DMS79 (cell line): ENCODE measurements at places on chromosomes 6 and 20.

DNA sequence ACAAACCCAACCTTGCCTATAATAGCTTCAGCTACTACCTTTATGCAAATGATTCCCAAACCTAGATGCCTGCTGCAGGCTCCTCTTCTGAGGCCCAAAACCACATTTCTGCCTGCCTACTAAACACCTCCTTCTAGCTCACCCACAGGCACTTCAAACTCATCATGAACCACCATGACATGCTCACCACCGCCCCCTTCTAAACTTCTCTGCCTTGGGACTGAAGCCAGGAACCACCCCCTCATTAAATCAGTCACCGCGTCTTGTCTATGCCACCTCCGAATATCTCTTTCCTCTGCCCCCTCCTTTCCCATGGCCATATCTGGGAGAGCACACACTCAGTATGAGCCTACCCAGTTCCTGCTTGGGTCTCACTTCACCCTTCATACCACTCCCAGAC is 101.2 kb downstream of the SNAP25 start:
- DNase-seq: peak; percentile 7

- no peak for DNase-seq
These were observed 25.8 kb downstream of the CDKAL1 start for GRCh38 chr6:20559924-20560551.

DNA sequence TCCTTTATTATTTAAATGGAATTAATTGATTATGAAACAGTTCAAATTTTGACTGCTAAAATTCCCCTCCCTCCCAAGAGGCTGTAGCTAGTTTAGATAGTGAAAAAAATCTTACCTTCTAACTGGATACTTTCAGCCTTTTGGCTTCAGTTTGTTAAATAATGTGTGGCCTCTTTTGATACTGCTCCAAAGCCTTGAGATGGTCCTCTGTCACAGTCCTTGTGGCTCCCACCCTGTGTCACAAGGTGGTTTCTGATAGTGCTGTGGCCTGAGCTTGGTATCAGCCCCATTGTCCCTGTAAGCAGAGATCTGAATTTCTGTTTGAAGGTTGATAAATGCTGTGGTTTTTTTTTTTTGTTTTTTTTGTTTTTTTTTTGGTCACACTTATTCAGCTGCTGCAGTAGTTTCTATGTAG is 20.8 kb downstream of the PANK2 start:
- DNase-seq: no peak

DNA sequence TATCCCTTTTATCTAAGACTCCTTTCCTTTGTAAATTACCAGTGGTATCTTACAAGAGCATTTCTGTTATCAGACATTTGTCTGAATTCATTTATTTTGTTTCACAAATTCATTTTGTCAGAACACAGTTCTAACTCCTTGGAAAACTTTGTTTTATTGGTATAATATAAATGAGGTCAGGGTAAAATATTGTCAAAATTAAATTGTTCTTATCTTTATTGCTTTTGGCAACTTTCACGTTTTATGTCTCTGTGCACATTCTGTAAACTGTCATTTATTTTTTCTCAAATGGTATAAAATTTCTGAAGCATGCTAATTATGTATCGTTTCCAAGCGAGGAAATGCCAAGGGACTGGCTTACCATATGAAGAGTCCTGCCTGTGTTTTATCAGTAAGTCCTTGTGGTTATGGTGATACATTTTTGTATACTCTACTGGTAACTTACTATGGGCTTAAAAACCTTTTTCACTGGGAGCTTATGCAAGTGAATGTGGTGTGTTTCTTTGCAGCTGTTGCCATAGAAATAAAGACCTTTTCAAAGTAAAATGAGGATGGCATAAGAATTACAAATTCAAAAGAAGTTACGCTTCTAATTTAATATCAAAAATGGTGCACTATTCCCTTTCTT is 214.2 kb downstream of the COL19A1 start:
- DNase-seq: no peak

DNA sequence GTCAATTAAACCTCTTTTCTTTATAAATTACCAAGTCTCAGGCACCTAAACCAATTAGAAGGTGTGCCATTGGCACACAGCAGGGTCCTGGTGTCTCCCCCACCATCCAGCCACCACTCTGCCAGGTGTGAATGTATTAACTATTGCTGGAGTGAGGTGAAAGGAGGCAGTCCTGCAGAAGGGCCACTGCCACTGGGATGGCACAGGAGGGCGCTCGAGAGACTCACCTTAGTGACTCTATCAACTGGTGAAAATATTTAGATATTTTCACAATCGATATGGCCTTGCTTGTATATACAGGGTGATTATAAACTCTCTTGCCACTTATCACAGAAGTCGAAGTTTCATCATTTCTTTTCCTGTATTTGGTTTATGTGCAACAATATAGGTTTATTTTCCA is 145.6 kb upstream of the ESR1 start:
- no peak for DNase-seq

DNA sequence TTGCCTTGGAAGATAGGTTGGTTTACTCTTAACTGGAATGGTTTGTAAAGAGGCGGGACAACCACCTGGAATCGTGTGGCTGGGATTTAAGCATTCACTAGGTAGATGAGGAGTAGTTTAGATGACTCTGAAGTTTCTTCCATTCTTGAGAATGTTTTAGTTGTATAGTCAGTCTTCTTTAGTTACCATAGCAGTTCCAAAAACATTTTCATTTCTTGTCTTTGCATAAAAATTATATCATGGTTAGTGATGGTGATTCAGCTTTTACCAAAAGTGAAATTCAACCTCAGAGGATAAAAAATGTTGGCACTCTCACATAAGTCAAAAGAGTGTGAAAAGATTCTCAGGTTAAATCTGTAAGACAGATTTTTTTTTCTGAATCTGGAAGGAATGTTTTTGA is 70.3 kb downstream of the SMAP1 start:
- no peak for DNase-seq

GRCh38 chr20:51480507-51481270 is 61.8 kb downstream of the NFATC2 start:
- DNase-seq: no peak

- no peak for DNase-seq
These were observed 198.7 kb upstream of the CEP162 start for GRCh38 chr6:84425971-84426705.

GRCh38 chr6:37582306-37582705 is 82.6 kb upstream of the CCDC167 start:
- no peak for DNase-seq

GRCh38 chr6:109117346-109118035 is 22.2 kb downstream of the CEP57L1 start:
- DNase-seq: no peak

- no peak for DNase-seq
These were observed 36.9 kb downstream of the CDK19 start for GRCh38 chr6:110778333-110778732.

DNA sequence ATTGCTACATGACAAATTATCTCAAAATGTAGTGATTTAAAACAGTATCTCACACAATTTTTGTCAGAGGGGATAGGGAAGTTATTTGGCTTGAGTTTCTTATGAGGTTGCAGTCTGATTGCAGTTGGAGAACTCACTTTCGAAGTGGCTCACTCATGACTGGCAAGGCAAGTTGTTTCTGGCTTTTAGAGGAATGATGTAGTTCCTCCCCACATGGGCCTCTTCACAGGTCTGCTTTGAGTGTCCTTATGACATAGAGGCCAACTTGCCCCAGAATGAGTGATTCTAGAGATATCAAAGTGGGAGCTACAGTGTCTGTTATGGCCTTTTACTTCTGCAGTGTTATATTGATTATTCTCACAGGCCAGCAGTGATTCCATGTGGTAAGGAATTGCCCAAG is 6.1 kb downstream of the DOP1A start:
- DNase-seq: peak; percentile 14

DNA sequence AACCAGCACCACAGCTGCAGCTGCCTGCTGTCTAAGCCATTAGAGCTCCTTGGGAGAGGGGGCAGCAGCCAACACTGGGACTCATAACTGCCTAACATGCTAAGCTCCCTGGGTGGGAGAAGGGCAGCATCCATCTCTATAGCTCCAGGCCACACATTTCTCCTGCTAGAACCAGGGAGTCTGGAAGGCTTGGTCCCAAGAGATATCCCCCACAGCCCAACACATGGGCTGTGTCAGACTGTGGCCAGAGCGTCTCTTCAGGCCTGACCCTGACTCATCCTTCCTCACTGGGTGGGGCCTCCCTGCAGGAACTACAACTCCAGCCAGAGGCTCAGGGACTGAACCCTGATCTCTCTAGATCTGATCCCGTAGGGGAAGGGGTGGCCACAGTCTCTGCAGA is 411.1 kb downstream of the HDGFL1 start:
- no peak for DNase-seq

GRCh38 chr6:167974640-167975344 is 22.7 kb upstream of the KIF25 start:
- DNase-seq: no peak

DNA sequence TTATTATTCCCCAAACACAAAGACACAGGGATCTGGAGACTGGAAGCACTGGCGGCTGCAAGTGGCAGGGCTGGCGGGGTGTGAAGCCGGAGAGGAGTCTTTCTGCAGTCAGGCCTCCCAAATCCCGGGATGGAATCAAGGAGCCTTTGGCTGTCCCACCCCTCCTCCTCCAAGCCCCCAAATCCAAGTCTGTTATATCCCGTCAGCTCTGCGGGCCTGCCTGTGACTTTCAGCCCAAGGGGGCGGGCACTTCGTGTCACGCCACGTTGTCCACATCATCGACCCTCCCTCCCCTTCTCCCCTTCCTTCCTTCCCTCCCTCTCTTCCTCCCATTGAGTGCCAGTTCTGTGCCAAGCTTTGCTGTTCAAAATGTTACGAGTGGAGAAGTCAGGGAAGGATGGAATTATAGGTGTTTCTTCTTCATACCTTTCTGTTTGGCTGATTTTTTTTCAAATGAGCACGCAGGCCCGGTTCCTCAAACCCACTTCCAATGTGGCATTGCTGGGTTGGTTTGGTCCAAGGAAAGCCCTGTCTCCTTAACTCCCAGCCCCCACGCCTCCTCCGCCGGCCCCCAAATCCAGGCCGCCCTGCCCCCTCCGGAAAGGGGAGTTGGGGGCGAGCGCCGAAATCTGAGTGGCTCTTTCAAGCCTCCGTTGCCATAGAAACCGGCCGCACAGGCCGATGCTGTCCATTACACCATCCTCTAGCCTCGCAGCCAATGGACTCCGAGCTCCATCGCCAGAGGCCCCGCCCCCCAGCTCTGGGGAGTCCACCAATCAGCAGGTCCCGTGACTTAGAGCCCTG is 12.7 kb downstream of the ZCCHC3 start:
- DNase-seq: peak; percentile 98

DNA sequence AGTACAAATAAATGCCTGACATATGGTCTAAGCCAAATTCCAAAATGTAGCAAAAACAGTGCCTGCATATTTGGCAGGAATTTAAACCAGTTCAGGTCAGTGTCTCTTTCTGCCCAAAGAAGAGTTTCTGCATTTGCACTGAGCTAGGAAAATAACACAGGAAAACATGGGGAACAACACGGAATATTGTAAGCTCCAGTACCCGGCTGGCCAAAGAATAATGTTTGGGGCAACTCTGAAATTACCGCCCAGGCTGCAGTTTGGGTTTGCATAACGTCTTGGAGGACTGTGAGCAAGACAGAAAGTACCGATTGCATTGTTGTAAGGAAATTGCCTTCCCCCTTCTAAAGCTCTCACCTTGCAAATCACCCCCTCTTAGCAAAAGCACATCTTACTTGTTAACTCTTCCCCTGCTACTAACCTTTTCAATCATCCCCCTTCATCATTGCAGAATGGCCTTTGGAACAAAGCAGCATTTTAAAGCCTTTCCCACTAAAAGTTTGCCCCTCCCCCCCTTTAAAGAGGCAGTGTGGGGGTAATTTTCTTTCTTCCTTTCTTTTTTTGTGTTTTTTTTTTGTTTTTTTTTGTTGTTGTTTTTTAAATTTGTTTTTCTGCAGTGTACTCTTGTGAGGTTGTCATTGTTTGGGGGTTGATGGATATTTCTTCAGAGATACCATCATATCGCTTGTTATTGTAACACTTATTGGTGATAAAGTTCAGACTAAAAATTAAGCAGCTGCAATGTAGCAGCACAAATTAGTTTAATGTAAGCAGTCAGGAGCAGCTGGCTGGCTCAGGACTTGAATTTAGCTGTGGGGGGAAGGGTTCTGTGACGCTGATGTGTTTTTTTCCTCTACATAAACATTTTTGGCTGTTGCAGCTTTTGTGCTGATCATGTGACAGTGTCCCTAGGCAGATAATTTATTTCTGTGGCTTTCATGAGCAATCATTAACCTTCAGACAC is 100.0 kb upstream of the CITED2 start:
- DNase-seq: no peak
